ENCODE measurements at places on chromosomes 6 and 20. TPM values are rescaled to one million over a fixed set of nuclear protein-coding genes. Genes with fewer than 3 reads are reported as not detected.

DNA sequence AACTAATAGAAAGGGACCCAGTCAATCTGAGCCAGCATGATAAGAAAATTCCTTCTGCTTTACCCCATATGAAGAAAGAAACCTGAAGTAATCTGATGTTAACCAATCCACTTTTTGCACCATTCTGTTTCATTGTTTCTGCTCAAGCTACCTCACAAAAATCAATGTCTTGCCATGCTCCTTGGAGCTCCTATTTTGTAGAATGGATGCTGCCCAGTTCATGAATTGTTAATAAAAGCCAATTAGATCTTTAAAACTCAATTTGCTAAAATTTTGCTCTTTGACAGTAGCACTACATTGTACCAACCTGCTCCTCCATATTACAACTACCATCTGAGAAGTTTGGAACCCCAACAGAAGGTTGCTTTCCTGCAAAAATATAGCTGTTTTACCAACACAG is 116.2 kb upstream of the GPR6 start:
- no peak for DNase-seq

MMP24OS gene
- total RNA-seq, result 4.7 TPM

PIM1 gene
- 13.0 TPM for total RNA-seq

RCAN2 gene
- total RNA-seq, result 5.5 TPM

SLC22A23 gene
- 0.12 TPM for total RNA-seq

DNA sequence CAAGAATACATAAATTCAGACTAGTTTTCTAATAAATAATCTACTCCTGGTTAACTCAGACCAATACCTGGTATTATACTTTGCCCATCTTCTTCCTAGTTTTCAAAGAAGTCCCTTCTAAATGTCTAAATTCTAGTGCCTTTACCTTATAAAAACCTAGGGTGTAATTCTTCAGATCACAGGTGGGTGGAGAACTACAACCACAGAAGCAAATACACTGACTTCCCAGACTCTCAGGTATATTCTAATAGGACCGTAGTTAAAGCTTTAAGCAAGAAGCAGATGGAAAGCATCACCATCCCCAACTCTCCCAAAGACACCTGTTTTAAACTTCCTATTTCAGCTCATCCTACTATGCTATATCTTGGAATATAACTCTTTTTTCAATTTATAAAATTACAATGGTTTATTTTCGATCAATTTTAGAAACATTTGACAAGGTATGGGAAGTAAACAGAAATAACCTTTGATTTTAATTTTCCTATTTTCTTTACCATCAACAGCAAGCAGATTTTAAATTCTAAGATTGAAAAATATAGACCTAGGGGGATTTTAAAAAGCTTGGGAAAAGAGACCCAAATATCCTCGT is 15.8 kb downstream of the MAN1A1 start:
- DNase-seq, result no peak

GRCh38 chr20:36808317-36809257 is 35.0 kb upstream of the DSN1 start:
- peak; percentile 72 for DNase-seq

GRCh38 chr6:8780653-8781052 is 345.3 kb upstream of the SLC35B3 start:
- DNase-seq, result no peak

GRCh38 chr6:72350296-72350881 is 271.5 kb upstream of the KCNQ5 start:
- no peak for DNase-seq

DNA sequence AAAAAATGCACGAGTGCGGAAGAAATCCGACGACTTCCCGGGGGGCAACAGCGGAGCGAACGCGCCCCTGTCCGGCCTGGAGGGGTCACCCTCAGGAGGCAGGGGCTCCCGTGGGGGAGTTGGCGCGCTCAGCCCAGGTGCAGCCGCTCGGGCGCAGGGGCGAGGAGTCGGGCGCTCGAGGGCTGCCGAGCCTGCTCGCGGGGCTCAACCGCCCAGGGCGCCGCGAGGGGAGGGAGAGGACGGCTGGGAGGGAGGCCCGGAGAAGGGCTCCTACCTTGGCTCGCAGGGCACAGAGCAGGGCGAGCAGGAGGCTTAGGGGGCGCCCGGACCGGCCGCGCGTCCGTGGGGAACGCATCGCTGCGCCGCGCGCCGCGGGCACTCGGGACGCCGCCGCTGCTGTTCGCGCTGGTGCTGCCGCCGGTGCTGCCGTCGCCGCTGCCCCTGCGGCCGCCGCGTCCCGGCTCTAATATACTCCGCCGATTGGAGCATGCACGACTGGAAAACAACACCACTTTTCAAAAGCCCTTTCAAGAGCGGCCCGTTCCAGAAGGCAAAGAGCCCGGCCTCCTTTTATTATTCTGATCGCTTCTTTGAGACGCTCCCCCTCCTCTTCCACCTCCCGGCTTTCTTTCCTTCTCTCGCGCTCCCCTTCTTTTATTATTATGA is 490 bp downstream of the JAG1 start:
- DNase-seq, result peak; percentile 39

- peak; percentile 6 for DNase-seq
Observed at GRCh38 chr6:99521633-99522151, 6.5 kb upstream of the USP45 start.

DNA sequence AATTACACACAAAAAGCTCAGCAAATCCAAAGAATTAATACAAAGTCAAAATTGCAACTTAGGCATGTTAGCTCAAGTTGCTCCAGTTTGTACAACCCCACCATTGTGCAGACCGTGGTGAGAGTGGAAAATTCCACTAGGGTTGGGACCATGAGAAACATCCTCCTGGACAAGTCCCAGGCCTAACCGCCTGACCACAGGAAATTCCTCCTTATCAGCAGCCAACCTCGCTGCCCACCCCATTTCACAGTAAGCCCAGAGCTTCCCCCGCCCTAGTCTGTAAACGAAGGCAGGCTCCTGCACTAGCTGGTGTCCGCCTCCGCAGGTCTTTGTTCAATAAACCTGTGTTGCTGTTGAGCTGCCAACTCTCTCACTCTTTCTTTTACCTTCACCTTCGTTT is 1023.3 kb downstream of the EYS start:
- DNase-seq, result no peak

CLVS2 gene
- total RNA-seq, result not detected

- DNase-seq, result no peak
Observed at GRCh38 chr6:107866606-107867301, 42.6 kb upstream of the SCML4 start.

DNA sequence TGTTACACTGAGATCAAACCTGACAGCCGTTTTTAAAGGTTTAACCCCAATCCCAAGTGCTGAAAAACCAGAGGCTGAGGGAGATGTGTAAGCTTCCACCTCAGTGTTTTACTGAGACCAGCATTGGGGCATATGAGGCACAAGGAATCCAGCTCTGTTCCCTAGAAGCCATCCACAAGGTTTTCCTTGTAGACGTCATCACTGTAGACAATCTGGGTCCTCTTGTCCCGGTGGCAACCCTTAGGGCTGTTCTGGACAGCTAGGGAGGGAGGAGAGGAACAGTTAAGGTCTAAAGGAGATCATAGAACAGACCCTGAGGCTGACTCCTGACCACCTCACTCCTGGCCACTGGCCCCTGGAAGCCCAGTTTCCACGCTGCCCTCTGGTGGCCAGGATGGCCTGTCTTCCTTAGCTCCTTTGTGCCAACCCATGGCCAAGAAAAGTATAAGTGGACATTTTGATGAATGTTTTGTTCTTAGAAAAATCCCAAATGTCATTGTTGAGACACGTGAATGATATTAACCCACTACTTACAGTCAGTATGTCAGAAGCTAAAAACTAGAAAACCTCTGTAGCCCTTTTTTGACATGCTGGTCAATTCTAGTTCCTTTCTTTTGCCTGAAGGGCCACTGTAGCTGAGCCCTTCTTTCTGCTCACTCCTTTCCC is 6.4 kb downstream of the CFB start:
- peak; percentile 44 for DNase-seq

GRCh38 chr6:18076231-18076630 is 46.2 kb downstream of the NHLRC1 start:
- DNase-seq, result no peak

DNA sequence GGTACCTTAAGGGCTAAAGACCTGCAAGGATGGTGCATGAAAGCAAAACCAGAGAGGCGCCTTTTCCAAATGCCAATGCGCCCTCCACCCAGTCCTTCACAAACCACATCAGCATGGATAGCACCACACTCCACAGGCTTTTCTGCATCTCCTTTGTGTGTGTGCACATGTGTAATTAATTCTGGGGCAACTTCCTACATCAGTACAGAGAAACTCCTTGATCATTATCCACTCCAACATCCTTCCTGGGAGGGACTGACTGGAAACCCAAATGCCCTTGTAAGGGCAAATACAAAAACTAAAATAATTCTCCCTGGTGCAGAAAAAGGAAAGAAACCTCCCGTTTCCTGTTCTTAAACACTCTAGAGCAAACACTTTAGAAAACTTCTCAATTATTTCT is 10.8 kb downstream of the SLC52A3 start:
- no peak for DNase-seq

GRCh38 chr6:4778086-4778485 is 1.9 kb downstream of the CDYL start:
- DNase-seq, result no peak

DNA sequence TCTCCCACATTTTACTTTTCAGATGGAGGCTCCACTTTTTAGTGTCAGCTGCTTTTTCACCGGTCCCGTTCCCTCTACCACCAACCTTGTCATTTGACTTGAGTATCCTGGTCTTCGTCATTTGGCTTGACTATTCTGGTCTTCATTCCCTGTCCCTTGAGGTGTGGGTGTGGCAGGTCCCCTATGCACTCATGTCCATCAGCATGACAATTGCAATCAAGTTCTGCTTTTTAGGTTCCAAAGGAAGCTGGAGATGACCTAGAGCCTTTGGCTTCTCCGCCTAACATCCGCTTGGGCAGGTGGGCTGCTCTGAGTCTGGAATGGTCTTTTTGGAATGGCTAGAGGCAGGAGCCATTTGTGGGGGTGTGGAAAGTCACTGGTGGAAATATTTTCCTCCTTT is 99.8 kb upstream of the MLN start:
- no peak for DNase-seq

FAM184A gene
- 0.13 TPM for total RNA-seq

All from MG63 (cell line).